Natural killer cell treated with Interleukin-12 subunit alpha and Interleukin-12 subunit beta and Interleukin-15 and Interleukin-18, amount 100 ng/mL, for 72 hours (primary cell): ENCODE measurements at places on chromosomes 13 and 19. TPM values are rescaled to one million over a fixed set of nuclear protein-coding genes. Genes with fewer than 3 reads are reported as not detected.
A peak's percentile ranks its signal among the peaks of the same experiment; 100 is the strongest.

DNA sequence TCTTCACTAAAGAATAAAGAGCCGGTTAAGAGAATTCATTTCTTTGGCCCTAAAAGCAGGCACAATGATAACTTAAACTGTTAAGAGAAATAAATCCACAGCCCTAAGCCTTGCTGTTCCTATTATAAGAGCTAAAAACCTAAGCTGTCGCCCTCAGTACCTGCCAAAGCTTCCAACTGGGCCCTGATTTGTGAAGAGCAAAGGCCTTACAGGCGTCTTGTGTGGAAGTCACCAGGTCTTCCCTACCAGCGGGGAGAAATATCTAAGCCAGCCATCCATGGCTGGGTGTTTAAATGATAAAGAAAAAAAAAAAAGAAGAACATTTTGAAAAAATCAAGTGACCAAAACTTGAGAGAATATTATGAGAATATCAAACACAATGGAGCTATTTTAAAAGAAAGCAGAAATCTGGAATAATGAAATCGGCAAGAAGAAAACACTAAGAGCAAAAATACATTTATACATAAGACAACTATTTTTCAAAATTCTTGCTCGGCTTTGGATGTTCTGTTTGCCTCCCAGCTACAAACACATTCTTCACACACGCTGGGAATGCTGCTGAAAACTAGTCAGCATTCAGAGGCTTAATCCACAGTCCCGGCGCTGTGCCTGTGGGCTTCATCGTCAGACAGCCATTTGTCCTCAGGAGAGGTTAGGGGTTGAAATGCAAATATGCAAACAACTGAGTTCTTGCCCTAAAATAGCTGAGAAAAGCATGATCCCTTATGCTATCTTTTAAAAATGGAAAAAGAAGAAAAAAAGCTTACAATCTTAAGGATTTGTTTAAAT is 89.8 kb upstream of the LSM14A start:
- H3K27ac ChIP-seq = no peak overlapping the region
- H3K4me3 ChIP-seq = no peak overlapping the region
- DNase-seq = no peak
- H3K27me3 ChIP-seq = peaks cover 19% of the 10 kb centered on the region

DNA sequence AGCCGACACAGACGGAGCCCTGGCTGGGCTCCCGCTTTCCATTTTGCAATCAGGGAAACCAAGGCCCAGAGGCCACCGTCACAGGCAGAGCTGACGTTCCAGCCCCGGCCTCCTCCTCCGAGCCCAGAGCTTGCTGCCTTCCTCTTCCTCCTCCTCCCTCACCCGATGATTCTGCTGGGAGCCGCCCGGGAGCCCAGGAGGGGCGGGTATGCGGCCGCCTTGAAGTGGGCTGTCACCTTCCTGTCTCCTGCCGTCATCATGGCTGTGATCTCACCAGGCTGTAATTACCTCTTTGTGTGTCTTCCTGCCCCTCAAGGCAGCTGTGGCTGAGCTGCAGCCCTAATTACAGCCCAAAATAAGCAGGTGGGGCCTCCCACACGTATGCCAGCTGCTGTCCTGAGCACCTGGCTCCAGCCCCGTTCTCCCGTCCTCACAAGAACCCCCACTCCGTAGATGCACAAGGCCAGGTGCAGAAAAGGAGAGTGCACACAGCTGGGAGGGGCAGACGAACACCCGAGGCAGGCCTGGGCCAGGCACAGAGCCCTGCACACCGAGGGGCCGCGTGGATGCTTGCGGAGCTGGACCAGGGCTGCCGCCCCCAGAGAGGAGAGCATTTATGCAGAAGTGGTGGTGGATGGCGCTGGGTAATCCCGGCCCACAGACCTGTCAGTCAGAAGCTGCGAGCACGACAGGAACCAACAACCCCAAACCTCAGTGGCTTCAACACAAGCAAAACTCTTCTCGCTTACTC is 4.0 kb downstream of the TPGS1 start:
- H3K4me1 ChIP-seq = peaks cover 38% of the 10 kb centered on the region
- H3K36me3 ChIP-seq = no peaks in the 10 kb centered on the region
- H3K27me3 ChIP-seq = no peaks in the 10 kb centered on the region
- H3K4me3 ChIP-seq = peak overlapping the region; percentile 86

GRCh38 chr19:5074407-5074806 is 105.5 kb downstream of the KDM4B start:
- peaks cover 44% of the 10 kb centered on the region for H3K4me1 ChIP-seq
- H3K36me3 ChIP-seq = no peaks in the 10 kb centered on the region
- H3K27me3 ChIP-seq = no peaks in the 10 kb centered on the region
- peak overlapping the region; percentile 27 for H3K4me3 ChIP-seq

DNA sequence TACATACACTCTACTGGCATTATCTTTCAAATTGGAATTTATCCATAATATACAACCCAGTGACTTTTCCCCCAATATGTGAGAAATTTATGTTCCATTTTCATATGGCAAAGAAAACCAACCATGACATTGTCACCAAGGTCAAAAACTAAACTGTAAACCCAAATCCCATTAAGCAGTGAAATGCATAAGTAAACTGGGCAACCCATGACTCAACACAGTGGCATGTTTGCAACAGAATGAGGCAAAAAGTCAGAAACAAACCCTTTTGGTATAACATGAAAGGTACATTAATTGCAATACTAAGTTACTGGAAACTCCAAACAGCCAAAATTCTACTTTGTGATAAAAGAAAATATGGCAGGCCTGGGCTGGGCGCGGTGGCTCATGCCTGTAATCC is 4.9 kb downstream of the ZNF878 start:
- no peak for DNase-seq
- peaks cover 8% of the 10 kb centered on the region for H3K4me1 ChIP-seq
- H3K4me3 ChIP-seq = no peak overlapping the region
- peaks cover 30% of the 10 kb centered on the region for H3K36me3 ChIP-seq
- no peak overlapping the region for H3K27ac ChIP-seq
- H3K27me3 ChIP-seq = peaks cover 3% of the 10 kb centered on the region

Gene CAPS
- 8.6 TPM for total RNA-seq

Gene NCR1
- total RNA-seq = 253 TPM

Gene KASH5
- total RNA-seq = 0.56 TPM

Gene DACT3
- 0.36 TPM for total RNA-seq

Gene ZNF225
- total RNA-seq = 4.7 TPM

Gene CILP2
- 0.21 TPM for total RNA-seq

Gene CCL25
- total RNA-seq = 0.71 TPM

Gene ENOX1
- 11.7 TPM for total RNA-seq
